ENCODE measurements at places on chromosomes 11 and 22. TPM values are rescaled to one million over a fixed set of nuclear protein-coding genes. Genes with fewer than 3 reads are reported as not detected.

Gene SLC22A25
- total RNA-seq, result not detected

Gene MRGPRX3
- total RNA-seq, result not detected

Gene OR52N4
- total RNA-seq, result not detected

Gene CLDN5
- total RNA-seq, result 0.27 TPM

Gene BIRC3
- total RNA-seq, result 2.4 TPM

Gene TTC36
- total RNA-seq, result not detected

Gene CYTH4
- total RNA-seq, result 0.72 TPM

Gene CHRM1
- not detected for total RNA-seq

Gene MS4A1
- not detected for total RNA-seq

Gene PPP2R5B
- total RNA-seq, result 7.9 TPM

Gene MB
- total RNA-seq, result not detected

Gene TEX12
- 0.36 TPM for total RNA-seq

Gene BLID
- 30.6 TPM for total RNA-seq

Gene FOLR3
- total RNA-seq, result not detected

Measured in fibroblast of the aortic adventitia (primary cell).